ENCODE measurements at places on chromosomes 7 and 10.

- DNase-seq: no peak
Measured at GRCh38 chr10:43115881-43116595, 22.2 kb upstream of the CSGALNACT2 start.

DNA sequence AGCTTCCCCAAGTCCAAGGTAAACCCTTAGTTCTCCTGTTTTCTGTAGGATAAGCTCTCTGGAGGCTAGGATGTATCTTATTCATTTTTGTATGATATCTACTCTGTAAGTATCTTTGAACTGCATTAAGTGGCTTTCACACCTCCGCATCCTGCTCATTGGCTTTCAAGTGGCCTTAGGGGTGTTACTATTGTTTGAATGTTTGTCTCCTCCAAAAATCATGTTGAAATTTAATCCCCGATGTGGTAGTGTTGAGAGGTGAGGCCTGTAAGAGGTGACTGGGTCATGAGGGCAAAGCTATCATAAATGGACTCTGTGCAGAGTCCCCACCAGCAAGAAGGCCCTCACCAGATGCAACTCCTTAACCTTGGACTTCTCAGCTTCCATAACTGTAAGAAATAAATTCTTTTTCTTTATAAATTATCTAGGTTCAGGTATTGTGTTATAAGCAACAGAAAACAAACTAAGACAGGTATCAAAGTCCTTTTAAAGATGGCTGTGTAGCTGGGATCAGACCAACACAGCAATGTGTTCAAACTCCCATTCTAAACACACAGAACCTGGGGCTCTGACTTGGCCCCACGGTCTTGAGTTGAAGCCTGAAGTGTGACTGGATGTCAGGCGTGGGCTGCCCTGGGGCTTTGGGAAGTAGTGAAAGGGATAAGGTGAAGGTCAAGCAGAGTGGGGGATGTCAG, 25.9 kb downstream of the TBXAS1 start:
- DNase-seq: no peak

- no peak for DNase-seq
Measured at GRCh38 chr7:14720785-14721184, 181.8 kb downstream of the DGKB start.

DNA sequence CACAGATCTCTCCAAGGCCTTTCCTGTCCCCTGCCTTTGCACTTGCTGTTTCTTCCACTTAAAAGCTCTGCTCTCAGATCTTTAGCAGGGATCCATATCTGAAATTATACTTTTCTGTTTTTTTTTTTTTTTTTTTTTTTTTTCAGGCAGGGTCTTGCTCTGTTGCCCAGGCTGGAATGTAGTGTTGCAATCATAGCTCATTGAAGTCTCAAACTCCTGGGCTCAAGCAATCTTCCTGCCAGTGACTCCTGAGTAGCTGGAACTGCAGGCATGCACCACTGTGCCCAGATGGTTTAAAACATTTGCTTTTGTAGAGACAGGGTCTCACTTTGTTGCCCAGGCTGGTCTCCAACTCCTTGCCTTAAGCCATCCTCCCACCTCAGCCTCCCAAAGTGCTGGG, 5.0 kb upstream of the TSPAN15 start:
- no peak for DNase-seq

DNA sequence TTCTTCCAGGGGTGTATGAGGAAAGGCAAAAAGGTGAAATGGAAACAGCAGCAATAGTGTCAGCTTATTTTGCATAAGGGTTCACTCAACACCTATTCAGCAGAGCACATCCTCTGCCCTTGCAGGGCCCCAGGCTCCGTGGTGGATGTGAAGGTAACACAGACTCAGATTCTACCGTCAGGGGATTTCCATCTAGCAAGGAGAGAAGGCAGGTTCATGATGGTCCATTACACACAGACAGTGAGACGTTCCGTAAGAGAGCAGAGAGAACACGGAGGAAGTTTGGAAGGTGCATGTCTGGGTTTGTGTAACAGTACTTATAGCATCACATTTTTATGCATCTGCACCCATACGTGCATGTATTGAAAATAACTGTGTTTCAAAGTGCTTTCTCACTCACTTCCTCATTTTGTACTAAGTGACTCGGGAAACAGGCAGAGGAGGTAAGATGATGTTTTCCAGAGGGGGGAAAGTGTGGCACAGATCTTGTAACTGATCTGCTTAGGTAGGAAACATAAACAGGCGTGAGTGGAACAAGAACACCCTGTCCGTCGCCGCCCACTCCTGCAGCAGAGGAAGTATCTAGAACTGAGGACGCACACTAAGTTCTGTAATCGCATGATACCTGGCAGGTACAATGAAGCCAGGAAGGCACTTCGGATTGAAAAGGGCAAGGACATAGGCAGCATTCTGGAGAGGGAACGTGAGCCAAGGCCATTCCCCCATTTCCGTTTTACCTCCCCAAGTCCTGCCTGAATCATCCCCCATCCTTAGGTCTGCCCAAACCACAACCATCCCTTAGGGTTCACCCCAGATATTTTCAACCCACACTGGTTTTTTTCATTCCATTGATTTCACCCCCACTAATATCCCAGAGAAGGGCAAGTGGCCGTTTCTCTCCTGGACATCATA, 1.0 kb upstream of the ENO4 start:
- DNase-seq: no peak

DNA sequence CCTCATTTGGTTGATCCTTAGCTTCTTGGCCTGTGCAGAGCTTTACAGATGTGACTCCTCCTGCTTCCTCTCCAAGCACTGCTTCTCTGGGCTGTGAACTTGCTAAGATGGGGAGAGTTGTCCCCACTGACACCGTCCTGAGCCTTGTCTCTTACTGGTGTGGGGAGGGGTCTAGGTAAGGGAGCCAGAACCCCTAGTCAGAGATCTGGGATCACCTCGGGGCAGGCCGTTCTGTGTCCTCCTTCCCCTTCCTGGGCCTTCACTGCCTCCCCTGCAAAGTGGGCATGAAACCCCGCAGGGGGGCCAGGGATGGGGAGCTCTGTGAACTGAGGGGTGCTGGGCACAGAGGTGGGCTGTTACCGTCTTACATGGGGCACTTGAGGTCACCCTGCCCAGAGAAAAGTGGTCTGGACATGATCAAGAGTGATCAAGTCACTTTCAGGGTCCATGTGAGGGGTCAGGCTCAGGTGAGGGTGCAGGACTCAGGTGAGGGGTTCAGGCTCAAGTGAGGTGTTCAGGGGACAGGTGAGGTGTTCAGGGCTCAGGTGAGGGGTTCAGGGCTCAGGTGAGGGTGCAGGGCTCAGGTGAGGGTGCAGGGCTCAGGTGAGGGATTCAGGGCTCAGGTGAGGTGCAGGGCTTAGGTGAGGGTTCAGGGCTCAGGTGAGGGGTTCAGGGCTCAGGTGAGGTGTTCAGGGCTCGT, 86.2 kb downstream of the ADCY1 start:
- no peak for DNase-seq

GRCh38 chr10:44312401-44312800, 72.5 kb downstream of the CXCL12 start:
- no peak for DNase-seq

DNA sequence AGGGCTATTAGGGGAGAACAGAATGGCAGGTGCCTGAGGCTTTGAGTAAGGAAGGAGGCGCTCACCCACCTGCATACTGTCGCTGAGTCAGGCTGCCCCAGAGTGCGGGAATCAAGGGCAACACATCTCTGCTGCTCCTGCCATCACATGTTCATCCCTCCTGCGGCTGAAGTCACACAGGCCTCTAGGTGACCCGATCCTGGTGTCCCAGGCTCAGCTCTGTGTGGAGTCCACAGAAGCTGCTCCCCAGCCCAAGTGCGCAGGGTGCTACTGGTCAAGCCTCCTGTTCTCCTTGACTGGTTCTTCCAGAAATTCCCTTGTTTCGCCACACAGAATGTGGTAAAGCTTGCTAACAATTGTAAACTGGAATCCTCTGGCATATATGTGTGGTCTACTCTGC, 96.9 kb upstream of the IL6 start:
- no peak for DNase-seq

DNA sequence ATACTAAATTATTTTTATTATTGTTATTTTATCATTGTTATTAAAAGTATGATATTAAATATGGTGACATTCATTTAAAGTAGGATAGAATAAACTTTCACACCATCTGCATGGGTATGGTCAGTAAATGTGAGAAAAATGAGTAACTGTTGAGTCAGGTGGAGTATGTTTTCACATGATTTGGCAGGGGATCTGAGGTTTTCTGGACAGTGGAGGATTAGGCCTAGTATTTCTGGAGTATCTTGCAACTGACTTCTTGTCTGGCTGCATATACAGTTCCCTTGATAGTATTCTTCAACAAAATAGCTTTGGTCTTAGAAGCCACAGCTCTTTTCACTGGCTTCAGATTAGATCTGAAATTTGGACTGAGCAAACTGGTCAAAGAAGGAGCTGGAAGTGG, 54.5 kb downstream of the GBF1 start:
- DNase-seq: no peak

DNA sequence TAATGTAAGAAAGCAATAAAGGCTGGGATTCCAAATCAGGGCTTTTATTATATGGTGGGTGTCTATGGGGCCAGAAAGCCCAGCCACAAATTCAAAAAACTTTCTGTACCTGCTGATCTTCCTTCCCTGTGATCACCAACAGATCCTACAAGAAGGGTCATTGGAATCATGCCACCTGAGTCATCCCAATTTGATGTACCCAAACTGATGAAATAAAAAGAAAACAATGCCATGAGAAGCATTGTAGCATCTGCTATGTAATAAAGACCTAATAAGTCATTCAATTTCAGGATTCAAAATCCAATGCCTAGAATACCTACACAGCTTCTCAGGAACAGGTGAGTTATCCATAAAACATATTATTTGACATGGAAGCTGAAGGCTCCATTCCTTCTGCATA, 228.8 kb downstream of the DKK1 start:
- DNase-seq: no peak

- DNase-seq: no peak
Measured at GRCh38 chr7:158771213-158771834, 58.0 kb downstream of the ESYT2 start.

GRCh38 chr7:39911167-39911566, 38.9 kb upstream of the CDK13 start:
- DNase-seq: no peak

DNA sequence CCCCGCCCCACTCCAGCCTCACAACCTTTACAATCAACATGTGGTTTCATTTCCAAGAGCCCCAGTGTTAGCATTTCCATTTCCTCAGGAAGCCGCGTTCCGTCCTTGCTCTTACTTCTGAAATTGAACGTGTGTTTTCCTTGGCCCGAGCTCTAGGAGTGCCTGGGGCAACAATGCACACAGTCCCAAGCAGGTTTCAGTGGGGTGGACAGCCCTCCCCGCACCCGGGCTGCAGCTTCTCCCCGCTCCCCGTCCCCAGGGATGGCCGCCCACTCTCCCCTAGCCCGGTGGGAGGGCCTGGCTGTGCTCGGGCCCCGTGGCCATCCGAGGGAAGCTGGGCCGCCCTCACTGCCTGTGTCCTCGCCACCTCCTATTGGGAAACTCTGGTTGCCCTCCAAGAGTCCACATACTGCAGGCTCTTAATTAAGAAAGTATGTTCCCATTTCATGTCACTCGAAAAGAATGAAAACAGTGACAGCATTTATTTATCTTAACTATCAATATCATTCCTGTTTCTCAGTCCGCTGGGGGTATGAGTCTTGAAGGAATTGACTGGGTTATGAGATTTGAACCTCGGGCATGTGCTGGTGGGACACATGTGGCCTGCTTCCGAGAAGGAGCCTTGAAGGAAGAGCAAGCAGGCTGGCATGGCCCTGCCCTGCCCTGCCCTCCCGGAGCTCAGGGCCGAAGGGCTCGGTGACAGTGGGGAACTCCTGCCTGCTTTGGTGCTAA, 163.8 kb downstream of the GRK5 start:
- DNase-seq: no peak

DNA sequence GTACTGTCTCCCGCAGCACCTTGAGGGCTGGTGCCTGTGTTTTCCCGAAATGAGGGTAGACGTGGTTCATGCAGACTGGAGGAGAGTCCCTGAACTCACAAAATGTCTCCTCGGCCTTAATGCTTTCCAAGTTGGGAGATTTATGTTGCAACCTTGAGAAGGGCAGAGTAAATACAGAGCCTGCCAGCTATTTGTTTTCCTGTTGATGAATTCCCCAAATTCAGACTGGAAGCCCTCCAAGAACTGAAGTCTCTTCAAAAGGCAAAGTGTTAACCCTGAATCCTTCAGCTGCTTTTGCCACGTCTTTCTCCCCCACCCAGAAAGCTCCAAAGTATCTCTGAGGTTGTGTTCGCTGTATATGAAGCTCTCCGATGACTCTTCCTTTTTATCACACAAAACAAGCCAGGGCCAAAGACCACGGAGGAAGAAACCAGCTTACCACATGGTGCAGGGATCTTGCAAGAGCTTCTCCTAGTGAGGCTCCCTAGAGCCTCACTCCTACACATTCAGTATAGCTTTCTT, 254.7 kb upstream of the NFE2L3 start:
- DNase-seq: no peak

DNA sequence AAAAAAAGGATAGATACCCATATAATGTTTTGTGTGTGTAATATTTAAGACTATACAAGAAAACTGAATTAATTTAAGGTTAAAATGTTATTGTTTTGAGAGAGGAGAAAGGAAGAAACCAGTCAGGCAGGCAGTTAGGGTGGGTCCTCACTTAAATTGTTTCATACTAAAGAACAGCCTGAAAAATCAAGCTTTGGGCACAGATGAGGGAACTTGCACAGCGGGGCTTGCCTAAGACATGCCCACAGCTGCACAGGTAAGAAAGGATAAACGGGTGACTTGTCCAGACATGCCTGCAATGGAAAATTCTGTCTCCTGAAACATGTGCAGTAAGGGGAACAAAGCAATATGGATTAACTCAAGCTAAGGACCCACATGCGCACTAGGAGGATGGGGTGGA, 158.4 kb downstream of the BBS9 start:
- DNase-seq: no peak

DNA sequence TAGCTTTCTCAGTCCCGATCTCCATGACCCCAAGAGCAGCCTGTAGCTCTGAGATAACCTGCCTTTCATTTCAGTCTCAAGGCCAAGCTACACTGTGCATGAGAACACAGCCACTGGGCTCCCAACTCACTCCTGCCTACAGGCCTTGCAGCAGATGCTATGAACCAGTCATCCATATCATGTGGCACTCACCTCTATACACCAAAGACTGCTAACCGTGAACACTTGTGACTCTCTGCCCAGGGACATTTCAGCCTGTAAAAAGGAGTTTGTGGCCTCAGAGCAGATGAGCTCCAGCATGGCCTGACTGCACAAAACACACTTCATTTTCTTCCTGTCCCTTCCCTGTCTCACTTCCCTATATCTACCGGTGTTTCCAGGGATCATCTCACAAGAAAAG, 56.9 kb upstream of the NPY start:
- no peak for DNase-seq

DNA sequence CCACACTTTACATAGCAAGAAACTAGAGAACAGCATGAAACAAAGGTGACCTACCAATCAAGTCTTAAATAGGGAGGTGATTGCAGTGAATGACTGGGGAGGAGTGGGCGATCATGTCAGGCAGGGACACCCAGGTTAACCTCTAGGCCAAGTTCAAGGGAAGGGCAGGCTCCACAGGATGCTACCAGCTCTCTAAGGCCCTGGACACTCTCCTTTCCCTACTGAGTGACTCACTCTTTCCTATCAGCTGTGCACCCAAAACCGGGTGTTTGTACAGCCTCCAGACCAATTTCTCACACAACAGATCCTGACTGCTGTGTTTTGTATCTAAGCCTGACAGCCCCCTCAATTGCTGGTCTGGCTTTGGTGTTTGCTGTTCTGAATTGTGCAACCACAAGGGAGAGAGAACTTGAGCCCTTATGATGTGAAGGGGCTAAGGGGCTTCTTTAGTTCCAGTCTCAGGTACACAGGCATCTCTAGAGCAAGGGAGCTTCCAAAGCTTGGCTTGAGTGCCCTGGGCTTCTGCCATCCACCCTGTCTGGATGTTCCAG, 107.8 kb downstream of the TBXAS1 start:
- DNase-seq: no peak

- DNase-seq: peak; percentile 53
Measured at GRCh38 chr10:32332299-32332750, 14.6 kb downstream of the EPC1 start.

All from stimulated activated CD8-positive, alpha-beta memory T cell treated with anti-CD3 and anti-CD28 coated beads, Interleukin-7, amount 100 ng/mL, for 24 hours (primary cell).